ENCODE measurements at places on chromosomes 7 and 10.

DNA sequence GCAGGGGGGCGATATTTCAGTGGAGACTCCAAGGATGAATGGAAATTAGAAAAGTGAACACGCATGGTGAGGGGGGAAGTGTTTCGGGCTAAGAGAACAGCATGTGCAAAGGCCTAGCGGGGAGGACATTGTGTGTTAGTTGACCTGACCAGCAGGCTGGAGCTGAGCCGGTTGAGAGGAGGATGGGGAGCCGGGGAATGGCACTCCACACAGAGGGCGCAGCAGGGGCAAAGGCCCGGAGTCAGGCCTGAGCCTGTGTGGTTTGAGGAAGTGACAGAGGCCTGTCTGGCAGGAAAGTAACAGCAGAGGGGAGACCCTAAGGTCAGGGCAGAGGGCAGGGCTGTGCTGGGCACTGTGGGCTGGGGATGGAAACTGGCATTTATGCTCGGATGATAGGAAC is 83.2 kb upstream of the ZNF479 start:
- no peak for DNase-seq

GRCh38 chr10:95706573-95706972 is 12.8 kb upstream of the TCTN3 start:
- DNase-seq: no peak

DNA sequence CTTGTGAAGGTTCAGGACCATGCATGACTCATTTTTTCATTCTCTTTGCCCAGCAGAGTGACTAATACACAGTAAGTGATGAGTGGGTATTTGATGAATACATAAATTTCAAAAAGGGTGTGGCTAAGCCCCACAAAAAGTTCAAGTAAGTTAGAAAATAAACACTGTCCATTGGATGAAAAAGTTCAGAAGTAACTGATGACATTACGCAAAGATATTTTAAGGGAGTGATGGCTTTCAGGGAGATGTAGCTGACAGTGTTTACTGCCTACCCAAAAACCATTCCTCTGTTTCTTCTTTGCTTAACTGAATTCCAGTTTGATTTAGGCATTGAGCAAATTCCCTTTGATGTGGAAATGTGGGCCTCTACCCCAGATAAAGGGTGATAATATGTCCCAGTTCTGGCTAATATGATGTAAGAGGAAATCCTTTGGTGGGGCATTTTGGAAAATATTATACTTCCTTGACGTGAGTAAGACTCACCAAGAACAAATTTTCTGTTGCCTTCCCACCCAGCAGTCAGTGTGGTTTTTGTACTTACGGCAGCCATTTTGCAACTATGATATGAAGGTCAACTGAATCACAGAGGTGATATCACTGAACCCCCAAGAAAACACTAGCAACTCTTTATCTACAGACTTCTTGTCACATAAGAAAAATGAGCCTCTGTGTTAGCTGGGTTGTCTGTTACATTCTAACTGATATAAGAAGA is 29.0 kb upstream of the EBLN1 start:
- DNase-seq: no peak

DNA sequence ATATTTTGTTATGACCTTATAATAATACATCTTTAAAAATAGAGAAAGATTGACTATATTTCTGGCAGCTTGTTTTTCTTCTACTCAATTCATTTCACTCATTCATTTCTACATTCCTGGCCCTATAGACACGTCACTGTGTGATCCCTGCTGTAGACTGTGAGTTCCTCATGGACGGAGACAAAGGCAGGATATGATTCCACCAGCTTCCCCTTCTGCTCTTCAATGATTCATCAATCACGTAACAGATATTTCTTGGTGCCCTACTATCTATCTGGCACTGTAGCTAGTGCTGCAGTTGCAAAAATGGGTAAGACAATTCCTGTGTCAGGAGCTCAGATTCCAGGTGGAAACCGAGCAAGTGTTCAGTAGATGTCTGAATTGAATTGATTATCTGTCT is 415.0 kb downstream of the SFMBT2 start:
- no peak for DNase-seq

DNA sequence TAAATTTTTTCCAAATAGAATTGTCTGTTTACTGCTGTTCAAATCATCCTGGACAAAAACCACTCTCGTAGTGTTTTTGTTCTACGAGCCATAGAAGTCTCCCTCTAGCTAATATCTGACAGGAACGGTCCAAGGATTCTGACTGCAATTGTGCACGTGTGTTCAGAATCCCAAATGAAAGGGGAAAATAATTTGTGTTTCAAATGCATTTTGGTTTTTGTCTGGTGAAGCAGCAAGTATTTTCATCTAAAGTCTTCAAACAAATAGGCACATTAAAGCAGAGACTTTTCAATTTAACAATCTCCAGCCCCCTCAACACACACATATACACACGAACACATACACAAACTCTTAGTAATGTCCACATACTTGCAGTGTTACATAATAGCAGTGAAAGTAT is 475 bp downstream of the NEUROD6 start:
- no peak for DNase-seq

GRCh38 chr10:118020365-118020764 is 26.4 kb downstream of the RAB11FIP2 start:
- DNase-seq: no peak

DNA sequence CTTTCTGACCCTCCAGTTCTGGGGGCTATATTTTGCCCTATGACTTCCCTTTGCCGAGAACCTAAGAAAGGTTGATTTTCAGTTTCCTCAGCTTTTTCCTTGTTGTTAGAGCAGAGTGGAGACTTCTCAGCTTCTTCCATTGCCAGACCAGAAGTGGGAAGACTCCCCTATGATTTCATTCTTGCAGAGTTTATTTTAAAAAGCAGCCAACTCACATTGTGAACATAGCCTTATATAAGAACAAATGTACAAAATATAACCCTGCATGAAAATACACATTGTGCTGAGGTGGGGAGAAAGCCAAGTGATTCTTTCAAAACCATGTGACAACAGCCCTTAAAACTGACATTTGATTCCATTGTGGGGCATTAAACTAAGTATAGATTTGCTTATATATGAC is 33.8 kb upstream of the FZD8 start:
- DNase-seq: no peak

GRCh38 chr10:61898435-61898778 is 3.1 kb upstream of the ARID5B start:
- no peak for DNase-seq
